ENCODE measurements at places on chromosomes 7 and 10.
A peak's percentile ranks its signal among the peaks of the same experiment; 100 is the strongest.

DNA sequence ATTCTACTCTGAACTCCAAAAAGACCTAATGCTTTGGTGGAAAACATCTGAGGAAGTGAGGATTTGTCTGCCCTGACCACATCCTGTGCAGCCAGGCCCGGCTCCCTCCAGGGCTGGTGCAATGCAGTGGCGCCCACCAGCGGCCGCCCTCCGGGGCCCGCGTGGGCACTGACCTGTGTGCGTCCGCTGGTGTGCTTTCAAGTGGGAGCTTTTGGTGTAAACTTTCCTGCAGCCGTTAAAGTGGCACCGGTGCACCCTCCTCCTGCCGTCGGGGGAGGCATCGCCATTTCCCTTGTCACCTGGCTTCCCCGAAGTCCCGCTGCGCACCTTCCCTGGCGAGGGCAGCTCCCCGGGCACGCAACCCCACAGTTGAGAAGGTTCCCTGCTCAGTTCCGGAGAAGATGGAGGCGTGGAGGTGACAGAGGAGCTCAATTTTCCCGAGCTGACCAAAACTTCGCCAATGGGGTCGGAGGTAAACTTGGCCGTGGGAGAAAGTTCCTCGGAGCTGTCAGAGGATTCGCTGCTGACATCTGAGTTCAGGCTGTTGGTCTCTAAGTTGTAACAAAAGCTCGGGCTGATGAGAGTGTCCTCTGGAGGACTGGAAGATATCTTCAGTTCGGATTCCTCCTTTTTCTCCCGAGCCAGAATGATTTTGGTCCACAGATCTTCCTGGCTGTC lies 3.4 kb downstream of the KLF6 start:
- DNase-seq = no peak

DNA sequence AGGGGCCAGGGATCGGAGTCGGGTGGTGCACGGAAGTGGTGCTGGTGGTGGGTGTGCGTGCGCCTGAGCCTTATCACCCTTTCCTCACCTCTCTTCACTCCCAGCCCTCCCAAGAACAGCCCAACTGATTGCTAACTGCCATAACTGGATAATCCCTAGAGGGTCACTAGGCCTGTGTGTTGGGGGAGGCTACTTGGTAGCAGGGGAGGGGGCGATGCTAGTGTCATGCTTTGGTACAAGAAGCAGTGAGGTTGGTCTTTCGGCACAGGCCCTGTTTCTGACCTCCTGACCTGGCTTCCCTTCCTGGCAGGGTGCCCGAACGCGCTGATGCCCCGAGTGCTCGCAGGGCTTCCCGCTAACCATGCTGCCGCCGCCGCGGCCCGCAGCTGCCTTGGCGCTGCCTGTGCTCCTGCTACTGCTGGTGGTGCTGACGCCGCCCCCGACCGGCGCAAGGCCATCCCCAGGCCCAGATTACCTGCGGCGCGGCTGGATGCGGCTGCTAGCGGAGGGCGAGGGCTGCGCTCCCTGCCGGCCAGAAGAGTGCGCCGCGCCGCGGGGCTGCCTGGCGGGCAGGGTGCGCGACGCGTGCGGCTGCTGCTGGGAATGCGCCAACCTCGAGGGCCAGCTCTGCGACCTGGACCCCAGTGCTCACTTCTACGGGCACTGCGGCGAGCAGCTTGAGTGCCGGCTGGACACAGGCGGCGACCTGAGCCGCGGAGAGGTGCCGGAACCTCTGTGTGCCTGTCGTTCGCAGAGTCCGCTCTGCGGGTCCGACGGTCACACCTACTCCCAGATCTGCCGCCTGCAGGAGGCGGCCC lies 652 bp downstream of the KAZALD1 start:
- DNase-seq = peak; percentile 58

GRCh38 chr7:8120390-8121058 lies 141.4 kb downstream of the ICA1 start:
- DNase-seq = no peak

DNA sequence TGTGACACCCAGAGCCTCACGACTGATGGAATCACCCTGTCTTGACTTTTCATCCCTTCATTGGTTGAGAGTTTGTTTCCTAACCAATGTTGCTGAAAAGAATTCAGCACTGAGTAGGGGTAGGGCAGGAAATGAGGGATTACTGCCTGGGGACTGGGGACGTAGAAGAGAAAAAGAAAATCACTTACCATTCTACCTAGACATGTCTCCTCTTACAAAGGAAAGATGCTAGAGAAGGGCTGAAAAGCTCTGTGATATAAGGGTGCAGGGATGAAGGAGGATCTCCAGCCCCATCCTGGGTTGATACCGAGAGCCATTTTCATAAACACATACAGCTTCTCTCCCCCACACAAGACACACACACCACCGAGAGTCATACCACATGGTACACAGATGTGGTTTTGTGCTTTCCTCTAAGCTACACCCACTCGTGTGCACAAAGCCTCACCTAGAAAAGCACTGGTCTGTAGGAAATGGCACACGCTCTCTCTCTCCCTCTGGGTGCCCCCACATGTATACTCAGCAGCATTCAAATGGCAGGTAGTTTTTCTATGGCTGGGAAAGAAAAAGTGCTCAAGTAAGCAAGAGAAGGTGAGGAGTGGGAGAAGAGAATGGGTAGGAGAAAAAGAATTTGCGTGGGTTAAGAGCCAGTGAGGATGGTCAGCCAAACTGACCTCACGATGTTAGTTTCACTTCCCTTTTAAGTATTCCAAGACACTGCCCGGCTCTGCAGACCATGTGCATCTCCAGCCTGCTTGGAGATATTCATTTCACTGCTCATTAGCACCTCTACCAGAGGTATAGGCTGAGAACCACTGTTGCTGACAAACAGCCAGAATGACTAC lies 85.8 kb downstream of the CALD1 start:
- DNase-seq = no peak

- DNase-seq = no peak
These were observed 332.4 kb downstream of the FRMD4A start for GRCh38 chr10:13998163-13998835.

DNA sequence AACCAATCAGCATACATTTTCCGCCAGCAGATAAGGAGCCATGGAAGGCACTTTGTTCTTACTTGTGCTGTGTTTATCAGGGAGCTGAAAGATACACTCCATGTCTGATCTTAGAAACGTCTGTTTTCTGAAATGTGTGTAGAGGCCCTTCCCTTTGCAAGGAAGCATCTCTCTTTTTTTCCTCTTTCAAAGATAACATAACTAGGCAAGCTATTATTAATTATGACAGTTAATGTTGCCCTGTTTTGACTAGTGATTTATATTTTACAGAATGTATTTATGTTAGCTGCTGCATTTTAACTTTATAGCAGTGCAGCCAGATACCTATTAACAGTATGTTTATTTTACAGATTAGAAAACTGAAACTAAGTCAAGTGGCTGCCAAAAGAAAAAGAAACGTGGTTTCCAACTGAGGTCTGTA lies 683.2 kb upstream of the IGFBP3 start:
- DNase-seq = no peak

DNA sequence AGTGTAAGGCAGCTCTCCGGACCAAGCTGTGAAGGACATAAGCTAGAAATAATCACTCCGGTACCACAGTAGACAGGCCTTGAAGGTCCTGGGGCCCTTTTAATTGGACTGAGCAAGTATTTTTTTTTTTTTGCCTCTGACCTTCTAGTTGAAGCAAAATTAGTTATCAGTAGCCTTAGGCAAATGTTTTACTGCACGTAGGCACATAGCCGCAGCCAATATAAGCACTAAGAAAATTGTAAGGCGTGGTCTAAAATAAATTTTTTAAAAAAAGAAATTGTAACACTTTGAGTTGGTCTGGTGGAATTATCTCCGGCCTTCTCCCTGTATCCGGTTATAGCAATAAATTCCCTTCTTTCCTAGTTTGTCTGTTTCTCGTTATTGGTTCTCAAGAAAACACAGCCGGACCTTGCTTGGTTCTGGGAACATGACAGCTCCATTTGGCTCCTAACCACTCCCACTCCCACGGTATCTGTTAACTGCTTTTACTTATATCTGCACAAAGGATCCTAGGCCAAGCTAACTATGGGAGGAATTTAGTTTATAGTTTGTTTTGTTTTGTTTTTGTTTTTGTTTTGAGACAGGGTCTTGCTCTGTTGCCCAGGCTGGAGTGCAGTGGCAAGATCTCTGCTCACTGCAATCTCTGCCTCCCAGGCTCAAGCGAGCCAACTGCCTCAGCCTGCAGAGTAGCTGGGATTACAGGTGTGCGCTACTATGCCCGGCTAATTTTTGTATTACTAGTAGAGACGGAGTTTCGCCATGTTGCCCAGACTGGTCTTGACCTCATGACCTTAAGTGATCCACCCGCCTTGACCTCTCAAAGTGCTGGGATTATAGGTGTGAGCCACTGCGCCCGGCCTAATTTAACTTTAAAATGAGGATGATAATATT lies 124.4 kb upstream of the KIF5B start:
- no peak for DNase-seq

- no peak for DNase-seq
These were observed 497.7 kb downstream of the KIF20B start for GRCh38 chr10:90199093-90199492.

GRCh38 chr7:121449329-121449728 lies 53.2 kb upstream of the FAM3C start:
- DNase-seq = no peak

- no peak for DNase-seq
These were observed 141.5 kb upstream of the CAV2 start for GRCh38 chr7:116357781-116358670.

GRCh38 chr7:89223900-89224395 lies 428.4 kb upstream of the TEX47 start:
- DNase-seq = no peak

DNA sequence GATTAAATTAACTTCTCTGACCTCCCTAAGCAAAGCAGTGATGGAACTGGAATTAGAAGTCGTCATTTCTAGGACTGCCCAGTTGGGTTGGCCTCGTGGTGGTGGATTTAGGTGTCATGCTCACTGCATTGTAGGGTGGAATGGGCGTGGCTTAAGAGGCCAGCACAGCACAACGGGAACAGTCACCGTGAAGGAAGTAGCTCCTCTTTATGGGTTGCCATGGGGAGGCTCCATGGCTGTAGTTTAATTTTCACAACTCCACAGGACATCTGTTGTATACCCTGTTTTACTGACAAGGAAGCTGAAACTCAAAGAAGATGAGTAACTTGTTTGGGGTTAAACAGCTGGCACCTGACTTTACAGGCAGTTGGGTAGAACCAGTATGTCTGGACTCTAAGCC lies 208.3 kb downstream of the CELF2 start:
- no peak for DNase-seq

GRCh38 chr7:129166745-129167144 lies 21.7 kb upstream of the SMO start:
- DNase-seq = no peak

DNA sequence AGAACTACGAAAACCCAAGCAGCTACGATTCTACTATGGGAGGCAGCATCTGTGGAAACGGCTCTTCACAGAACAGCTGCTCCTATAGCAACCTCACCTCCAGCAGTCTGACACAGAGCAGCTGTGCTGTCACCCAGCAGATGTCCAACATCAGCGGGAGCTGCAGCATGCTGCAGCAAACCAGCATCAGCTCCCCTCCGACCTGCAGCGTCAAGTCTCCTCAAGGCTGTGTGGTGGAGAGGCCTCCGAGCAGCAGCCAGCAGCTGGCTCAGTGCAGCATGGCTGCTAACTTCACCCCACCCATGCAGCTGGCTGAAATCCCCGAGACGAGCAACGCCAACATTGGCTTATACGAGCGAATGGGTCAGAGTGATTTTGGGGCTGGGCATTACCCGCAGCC lies 81.6 kb upstream of the SAMD8 start:
- no peak for DNase-seq

- DNase-seq = no peak
These were observed 13.9 kb upstream of the TECTB start for GRCh38 chr10:112269266-112269665.

DNA sequence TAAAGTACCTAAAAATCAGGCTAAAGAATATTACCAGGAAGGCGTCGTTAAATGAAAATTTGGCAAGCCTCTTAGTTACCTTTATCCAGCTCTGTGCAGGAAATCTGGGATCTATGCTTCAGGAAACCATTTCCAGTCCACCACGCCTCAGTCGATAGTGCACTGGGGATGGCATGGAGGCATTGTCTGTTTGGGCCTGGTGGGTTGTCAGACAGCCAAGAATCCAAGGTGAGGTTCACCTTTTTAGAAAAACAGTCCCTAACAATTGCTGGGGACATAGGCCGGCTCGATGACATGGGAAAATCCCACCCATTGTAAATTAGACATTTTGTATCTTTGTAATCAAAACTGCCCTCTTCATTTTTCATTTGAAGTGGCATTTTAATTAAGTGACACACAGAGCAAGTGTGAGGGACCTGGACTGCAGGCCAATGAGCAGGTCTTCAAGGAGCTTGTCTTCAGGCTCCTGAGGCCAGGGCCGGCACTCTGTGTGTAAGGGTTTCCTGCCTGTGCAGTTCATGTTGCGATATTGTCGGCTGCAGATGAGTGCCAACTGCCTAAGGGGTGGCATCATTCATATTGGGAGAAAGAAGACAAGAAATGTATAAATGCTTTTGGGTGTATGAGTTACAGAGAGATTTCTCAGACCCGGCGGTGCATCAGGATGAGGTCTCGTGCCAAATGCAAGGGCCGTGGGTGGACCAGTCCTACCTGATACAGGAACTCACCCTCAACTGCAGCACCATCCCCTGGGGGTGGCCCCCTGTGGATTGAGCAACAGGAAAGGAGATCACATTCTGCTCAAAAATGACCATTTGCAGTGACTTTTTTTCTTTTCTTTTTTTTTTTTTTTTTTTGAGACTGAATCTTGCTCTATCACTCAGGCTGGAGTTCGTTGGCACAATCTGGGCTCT lies 80.8 kb downstream of the PTPRE start:
- no peak for DNase-seq

DNA sequence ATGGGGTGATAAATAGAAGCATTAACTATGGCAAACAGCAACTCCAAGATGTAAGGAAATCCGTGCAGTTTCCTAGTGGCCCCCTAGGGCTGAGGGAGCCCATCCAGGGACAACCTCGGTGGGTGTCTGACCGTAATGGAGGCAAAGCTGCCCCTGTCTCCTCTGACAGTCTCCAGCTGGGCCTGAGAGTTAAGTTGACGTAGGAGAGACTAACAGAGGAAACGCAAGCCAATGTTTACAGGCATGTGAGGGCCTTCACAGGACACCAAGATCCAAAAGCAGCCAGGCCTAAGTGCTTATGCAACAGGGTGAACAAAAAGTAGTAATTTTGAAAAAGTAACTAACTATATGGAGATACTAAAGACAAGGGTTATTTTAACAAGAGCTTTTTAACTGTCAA lies 330.0 kb upstream of the C7orf33 start:
- no peak for DNase-seq

- DNase-seq = peak; percentile 0
These were observed 214.4 kb upstream of the KIAA1217 start for GRCh38 chr10:23994459-23995046.

- no peak for DNase-seq
These were observed 83.0 kb upstream of the DUSP5 start for GRCh38 chr10:110414548-110415309.

GRCh38 chr7:29041991-29042390 lies 83.9 kb upstream of the TRIL start:
- DNase-seq = no peak

GRCh38 chr7:149770728-149771636 lies 2.4 kb downstream of the ZNF467 start:
- DNase-seq = peak; percentile 17

Measured in NCI-H1436 (cell line).